D721Med (cell line): ENCODE measurements at places on chromosomes 4 and X.
A peak's percentile ranks its signal among the peaks of the same experiment; 100 is the strongest.

DNA sequence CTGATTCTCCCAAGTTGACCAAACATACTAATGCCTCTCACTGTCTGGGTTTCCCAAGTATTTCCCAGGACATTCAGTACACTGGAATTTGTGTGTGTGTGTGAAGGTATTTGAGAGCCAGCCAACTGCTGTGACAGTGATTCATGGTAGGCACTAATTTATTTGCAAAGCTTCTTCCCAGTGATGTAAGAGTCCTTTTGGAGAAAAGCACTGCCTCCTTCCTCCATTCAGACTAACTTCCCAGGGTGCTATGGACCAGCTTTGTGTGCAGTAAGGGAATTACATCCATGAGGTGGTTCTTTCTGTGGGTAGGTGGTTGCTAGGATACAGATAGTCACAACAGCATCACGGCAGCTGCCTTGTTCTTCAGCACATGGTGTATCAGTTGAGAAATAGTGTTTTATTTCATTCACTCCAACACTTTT is 8.7 kb downstream of the EGF start:
- DNase-seq = no peak

- DNase-seq = no peak
Measured at GRCh38 chr4:25302626-25303025, 9.9 kb upstream of the ZCCHC4 start.

GRCh38 chr4:17526695-17527477 is 11.9 kb downstream of the CLRN2 start:
- DNase-seq = no peak

DNA sequence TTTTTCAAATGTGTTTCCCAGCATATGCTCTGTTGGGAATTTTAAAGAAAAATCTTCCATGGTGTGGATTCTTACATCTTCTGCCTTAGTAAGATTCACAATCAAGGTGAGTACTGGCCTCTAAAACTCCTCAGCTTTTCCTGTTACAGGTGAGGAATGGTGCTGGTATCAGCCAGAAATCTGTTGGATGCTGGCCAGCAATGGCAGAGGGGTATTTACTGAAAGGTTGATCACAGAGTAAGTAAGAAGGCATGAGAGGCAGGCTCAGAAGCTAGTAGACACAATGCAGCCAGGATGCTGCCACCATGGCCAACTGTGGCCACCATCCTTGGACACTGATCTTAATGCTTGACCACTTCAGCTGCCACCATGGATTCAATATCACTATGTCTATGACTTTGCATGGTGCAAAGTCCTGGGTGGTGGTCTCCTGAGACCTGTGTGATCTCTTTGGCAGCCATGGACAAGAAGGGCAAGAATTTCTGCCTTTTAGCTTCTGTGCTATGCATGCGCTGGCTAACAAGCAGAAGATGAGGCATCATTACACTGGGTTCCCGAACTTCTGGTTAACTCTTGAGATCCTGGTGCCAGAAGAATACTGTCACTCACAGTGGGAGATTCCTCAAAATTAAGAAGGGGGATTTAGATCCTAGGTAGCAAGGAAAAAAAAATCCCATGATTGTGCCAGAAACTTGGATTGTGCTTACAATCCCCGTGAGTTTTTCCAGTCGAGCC is 60.2 kb downstream of the CHRNA9 start:
- no peak for DNase-seq

DNA sequence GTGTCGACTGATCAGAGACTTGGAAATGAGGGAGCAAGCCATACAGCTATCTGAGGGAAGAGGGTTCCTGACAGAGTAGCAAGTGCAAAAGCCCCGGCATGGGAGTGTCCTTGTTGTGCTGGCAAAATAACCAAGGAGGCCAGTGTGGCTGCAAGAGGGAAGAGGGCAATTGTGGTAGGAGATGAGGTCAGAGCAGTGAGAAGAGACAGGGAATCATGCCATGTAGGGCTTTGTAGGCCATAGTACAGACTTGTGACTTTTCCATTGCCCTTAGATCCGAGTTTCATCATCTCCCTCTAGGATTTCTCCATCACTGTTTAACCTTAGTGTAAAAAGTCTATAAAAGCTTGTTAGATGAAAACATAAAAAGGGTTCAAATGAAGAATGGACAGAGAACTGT is 76.2 kb downstream of the DOCK11 start:
- DNase-seq = no peak

- no peak for DNase-seq
Measured at GRCh38 chr4:114385195-114385985, 213.2 kb upstream of the UGT8 start.

DNA sequence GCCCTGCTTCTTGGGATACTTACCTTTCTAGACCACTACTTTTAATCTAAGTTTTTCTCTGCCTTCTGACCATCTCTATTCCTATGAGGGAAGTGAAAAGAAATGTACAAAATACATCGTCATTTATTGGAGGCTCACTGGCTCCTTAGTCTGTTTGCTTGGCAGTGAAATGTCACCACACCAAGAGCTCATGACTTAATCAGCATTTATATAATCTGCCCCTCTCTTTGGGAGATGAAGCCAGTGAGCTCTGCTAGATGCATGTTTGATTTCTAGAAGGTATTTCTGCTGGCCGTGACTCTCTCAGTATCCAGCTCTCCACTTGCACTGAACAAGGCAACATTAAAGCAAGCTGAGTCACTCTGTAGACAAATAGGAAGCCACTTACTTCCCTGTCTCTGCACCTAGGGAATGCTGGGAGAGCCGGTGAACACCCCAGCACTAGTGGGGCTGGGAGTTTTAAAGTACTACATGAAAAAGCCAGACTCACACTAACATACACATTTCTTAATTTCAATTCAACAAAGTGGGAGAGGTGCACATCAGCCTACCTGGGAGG is 79.1 kb downstream of the MID1IP1 start:
- no peak for DNase-seq

GRCh38 chrX:283115-283845 is 2.1 kb downstream of the PLCXD1 start:
- DNase-seq = peak; percentile 46

DNA sequence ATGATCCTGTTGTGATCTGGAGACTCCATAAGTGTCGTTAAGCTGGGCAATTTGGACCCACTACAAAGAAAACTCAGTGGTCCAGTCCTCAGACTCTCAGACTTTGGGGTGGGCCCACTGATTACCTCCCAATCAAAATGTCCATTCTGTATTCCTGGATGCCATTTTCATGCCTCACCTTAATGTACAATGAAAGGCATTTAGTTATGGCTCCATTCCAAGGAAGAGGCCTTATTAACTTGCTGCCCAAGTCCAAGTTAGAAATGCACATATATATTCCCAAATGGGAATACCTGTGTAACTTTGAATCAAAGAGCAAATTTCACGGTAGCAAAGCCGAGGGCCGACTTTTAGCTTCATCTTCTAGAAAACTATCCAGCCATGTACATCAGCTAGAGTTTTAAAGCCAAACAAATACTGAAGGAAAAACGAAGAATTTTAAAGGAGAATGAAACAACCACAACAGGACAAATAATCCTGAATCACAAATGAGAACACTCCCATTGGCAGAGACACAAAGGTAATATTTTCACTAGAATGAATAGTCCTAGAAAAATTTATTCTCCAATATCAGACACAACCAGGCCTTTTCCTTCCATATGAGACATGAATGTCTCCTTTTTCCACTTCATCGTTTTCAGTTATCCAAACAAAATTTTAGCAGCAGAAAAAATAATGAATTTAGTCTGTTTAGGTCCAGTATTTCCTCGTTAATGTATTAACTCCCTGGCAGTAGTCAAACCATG is 63.7 kb upstream of the HHIP start:
- no peak for DNase-seq

DNA sequence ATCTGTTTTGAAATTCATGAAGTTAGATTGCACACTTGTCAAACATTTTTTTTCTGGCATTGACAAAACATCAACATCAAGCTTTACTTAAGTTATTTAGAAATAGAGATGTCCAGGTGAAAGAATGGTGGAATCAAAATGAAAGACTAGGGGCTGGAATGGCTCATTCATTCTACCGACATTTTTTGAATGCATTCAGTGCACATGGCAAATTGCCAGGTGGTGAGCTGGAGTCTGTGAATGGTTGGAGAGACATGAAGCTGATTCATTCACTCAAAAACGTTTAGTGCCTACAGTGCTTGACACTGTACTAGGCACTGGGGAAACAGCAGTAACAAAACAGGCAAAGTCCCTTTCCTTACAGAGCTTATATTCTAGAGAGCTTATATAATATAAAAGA is 292.4 kb downstream of the PPP1R2C start:
- no peak for DNase-seq

DNA sequence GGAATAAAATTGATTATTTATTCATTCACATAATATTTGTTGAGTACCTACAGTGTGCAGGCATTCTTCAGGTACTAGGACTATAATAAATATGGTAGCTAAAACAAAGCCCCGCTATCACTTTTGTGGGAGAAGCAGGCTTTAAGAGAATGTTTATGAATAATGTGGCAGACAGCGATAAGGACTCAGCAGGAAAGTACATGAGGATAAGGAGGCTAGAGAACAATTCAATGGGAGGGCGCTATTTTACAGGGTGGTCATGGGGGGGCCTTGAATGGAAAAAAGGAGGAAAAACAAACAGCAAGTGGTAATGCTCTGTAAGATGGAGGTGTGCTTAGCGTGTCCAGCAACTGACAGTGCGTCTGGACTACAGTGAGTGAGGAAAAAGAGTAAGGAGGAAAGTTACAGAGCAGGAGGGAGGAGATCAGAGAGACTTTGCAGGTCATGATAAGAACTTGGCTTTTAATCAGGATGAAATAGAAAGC is 264.2 kb upstream of the ETNPPL start:
- no peak for DNase-seq

GRCh38 chrX:149494844-149495565 is 10.1 kb downstream of the IDS start:
- DNase-seq = no peak

- DNase-seq = no peak
Measured at GRCh38 chr4:152972821-152973628, 36.9 kb downstream of the FHDC1 start.

DNA sequence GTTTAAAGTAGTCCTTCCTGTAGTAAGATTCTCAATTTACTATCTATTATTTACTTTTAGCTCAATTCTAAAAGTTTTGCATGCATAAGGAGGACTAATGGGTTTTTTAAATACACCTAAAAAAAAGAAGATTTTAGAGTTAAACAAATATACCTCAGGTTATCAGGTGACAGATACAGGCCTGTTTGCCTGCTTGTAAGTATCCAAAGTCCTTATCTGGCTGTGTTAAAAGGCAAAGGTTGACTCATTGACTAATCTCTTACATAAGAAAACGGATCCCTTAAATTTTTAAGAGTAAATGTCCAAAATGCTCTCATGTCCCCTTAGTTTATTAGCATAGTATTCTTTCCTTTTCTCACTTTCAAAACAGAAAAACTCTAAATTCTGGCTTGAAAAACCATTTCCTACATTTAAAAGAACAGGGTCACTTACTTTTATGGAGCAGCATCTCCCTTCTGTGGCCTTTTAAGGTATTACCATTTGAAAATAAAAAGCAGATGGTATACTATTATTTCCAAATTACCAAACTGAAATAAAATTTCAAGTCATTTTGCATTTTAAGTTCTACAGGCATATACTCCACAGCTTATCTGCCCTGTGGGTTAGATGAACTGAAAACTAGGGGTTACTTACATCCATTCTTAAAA is 4.5 kb downstream of the CBR4 start:
- no peak for DNase-seq

GRCh38 chr4:179123084-179123483 is 1680.8 kb upstream of the AGA start:
- DNase-seq = no peak

DNA sequence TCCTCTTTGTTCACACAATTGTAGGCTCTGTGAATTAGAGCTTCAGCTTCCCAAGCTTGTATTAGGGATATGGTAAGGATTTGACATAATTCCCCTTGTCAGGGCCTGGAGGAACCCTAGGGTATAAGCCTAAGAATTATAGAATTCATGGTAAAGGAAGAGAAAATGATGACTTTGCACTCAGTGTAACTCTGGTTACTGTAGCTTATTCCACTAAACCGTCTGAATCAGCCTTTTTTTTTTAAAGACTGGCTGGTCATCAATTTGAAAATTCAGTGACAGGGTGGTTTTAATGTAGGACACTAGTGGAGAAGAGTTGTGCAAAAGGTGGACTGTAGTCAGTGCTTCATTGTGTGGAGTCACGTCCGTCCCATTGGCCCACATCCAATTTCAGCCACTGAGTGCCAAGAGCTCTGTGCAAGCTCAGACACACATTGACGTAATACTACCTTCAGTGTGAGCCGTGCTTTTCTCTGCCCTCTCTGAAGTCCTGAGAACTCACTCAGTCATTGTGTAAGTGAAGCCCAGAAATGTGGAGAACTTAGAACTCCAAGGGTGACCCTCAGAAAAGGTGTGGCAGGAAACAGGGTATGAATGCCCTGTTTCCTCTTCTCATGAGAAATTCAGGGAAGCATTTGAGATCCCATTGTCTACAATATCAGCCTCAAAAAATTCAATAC is 449.8 kb downstream of the C4orf33 start:
- DNase-seq = no peak

- DNase-seq = no peak
Measured at GRCh38 chrX:135437867-135438733, 16.4 kb downstream of the SMIM10L2A start.

- DNase-seq = no peak
Measured at GRCh38 chrX:83508006-83508405, at the start of gene POU3F4. POU3F4 (plus strand) TSS chrX:83508290; CDS start chrX:83508325, 35 bp downstream.

GRCh38 chr4:181078196-181078595 is 1165.0 kb upstream of the TENM3 start:
- no peak for DNase-seq

DNA sequence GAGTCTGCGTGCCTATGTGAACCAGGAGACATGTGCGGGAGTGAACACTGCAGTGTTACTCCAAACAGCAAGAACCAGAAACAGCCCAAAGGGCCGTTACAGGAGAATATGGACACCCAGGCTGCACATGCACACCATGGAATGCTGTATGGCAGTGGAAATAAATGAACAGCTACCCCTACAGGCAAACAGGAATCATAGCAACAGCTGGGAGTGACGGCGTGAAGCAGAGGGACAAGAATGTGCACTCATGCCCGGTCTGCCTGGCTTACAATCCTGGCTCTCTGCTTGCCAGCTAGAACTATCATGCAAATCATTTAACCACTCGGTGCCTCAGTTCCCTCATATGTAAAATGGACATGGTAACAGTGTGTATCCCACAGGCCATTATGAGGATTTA is 16.6 kb downstream of the GPKOW start:
- no peak for DNase-seq

- DNase-seq = no peak
Measured at GRCh38 chr4:152265149-152265621, 270.7 kb downstream of the FBXW7 start.

DNA sequence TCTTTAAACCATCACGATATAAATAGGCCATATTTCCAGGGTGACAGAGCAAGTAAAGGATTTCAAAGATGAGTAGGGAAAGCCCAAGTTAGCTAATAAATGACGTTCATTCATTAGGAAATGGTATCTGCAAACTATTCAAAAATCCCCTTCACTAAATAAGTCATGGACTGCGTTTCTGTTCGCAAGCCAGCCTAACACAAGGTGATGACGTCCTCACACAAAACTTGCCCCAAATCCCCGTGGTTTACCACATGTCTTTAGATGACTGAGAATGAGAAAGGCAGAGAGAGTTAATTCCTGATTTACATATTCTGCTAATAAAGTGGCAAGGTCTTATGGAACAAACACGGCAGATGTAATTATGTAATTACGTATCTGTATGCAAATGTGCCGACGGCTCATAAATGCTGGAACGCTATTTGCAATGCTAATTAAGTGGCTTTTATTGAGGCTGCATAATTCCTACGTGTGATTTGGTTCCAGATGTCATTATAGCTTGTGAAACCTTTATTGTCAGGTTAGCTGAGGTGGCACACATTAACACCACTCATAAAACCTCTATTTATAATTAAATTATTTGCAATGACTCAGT is 437.7 kb upstream of the FRG1 start:
- no peak for DNase-seq
